ENCODE measurements at places on chromosomes 1 and 21. TPM values are rescaled to one million over a fixed set of nuclear protein-coding genes. Genes with fewer than 3 reads are reported as not detected.

DNA sequence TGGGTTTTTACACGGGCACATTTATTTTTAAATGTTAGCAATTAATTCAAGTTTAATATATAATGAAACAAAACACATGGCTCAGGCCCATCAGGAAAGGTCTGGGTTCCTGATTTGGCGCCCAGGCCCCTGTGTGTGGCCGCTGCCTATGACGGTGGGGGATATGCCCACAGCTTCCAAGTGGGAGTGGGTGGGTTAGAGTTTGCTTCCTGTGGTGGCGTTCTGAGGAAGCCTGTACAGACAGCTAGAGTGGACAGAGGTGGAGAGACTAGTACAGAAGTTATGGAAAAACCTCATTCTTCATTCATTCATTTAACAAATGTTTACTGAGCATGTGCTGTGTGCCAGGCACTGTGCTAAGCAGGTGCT, 22.4 kb upstream of the EPS8L3 start:
- H3K27me3 ChIP-seq = no peaks in the 10 kb centered on the region
- no peaks in the 10 kb centered on the region for H3K4me1 ChIP-seq
- H3K36me3 ChIP-seq = no peaks in the 10 kb centered on the region
- DNase-seq = no peak
- no peak overlapping the region for H3K4me3 ChIP-seq
- no peak overlapping the region for H3K27ac ChIP-seq

DNA sequence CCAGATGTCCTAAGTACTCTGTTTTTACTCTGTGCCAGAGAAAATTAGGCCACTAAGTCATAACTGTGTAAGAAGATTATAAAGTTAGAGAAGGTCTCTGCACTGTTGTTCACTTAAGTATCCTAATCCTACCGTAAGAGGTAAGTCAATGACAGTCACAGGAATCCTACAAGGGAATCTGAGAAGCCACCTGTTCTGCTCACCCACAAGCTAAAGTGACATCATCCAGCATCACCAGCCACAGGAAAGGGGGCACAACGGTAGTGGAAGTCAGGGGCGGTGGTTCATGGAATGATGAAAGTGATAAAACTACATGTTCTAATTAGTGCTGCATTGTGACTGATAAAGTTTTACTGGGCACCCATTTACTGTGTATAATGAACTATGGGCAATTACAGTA, 92.7 kb downstream of the PLD5 start:
- no peak overlapping the region for H3K27ac ChIP-seq
- H3K36me3 ChIP-seq = no peaks in the 10 kb centered on the region
- H3K4me1 ChIP-seq = no peaks in the 10 kb centered on the region
- no peaks in the 10 kb centered on the region for H3K27me3 ChIP-seq
- DNase-seq = no peak

DNA sequence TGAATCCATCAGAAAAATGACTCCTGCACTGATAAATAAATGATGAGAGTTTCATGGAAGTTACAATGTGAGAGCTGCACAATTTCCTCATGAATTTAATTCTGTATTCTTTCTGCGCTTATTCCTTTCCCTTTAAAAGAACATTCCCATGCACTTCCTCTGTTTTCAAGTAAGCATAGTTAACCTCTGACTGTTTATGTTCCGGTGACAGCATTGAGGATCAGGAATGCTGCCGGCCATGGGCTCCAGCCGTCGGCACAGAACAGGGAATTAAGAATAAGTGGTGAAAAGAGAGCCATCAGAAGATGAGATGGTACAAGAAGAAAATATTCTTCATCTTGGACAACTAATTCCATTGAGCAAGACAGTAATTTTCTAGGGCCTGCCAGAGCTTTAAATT, 65.3 kb downstream of the SUSD4 start:
- H3K36me3 ChIP-seq = no peaks in the 10 kb centered on the region
- no peaks in the 10 kb centered on the region for H3K27me3 ChIP-seq
- H3K27ac ChIP-seq = no peak overlapping the region
- no peaks in the 10 kb centered on the region for H3K4me1 ChIP-seq
- no peak for DNase-seq
- H3K4me3 ChIP-seq = no peak overlapping the region

DNA sequence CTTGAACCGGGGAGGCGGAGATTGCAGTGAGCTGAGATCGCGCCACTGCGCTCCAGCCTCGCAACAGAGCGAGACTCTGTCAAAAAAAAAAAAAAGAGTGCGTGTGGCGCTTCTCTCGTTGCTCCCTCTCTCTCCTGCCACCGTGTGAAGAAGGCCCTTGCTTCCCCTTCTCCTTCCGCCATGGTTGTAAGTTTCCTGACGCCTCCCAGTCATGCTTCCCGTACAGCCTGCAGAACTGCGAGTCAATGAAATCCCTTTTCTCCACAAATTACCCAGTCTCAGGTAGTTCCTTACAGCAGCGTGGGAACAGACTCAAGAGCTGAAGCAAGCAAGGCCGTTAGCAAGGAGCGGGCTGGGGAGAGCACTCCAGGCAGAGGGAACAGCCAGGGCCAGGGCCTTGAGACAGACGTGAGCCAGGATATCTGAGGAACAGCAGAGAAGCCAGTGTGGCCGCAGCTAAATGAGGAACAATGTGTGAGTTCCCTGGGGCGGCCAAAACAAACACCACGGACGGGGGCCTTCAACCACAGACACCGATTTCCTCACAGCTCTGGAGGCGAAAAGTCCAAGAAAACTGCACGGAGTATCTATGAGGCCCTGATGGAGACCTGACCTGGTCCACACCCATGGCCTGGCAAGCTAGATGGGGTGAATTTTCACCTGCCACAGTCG, 54.2 kb upstream of the ETS2 start:
- no peaks in the 10 kb centered on the region for H3K4me1 ChIP-seq
- H3K4me3 ChIP-seq = no peak overlapping the region
- no peak for DNase-seq
- H3K27me3 ChIP-seq = no peaks in the 10 kb centered on the region

DNA sequence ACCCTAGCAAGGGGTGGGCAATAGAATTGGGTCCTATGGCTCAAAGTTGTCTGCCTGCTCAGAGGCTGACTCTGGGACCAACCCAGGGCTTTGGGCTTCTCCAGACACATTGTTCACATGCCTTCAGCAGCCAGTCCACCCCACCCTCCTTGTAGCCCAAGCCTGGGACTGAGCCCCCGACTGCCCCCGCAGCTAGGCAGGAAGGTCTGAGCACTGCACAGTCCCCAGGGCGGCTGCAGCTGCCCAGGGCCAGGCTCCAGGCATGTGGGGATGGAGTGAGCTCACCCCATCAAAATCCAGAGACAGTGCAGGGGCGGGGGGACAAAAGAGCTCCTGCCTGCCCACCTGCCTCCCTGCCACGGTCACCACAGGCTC, 35.6 kb downstream of the HSPG2 start:
- H3K27me3 ChIP-seq = no peaks in the 10 kb centered on the region
- no peak overlapping the region for H3K4me3 ChIP-seq
- H3K4me1 ChIP-seq = peaks cover 9% of the 10 kb centered on the region

Gene COL18A1
- total RNA-seq = 93.0 TPM

Gene INPP5B
- total RNA-seq = 12.8 TPM

Gene SLC6A17
- total RNA-seq = 2.4 TPM

All from pancreas (tissue), 10 donors.